T-helper 17 cell (primary cell): ENCODE measurements at places on chromosomes 12 and 14.

DNA sequence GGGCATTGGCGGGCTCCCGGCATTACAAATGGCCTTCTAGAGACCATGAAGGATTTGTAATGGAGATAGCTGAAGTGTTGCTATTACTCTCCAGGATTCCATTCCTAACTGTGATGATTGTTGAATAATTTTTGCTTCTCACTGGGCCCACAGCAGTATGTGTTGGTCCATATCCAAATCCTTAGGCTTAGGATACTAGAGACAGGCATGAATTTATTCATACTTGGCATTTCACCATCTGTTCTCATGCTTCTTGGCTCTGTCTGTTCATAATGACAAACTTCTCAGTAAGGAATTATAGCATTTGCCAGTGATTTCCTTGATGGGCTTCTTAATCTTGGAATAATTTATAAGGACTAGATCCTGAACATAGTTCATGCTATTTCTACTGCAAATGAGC, 832.9 kb downstream of the C12orf50 start:
- DNase-seq, result no peak

DNA sequence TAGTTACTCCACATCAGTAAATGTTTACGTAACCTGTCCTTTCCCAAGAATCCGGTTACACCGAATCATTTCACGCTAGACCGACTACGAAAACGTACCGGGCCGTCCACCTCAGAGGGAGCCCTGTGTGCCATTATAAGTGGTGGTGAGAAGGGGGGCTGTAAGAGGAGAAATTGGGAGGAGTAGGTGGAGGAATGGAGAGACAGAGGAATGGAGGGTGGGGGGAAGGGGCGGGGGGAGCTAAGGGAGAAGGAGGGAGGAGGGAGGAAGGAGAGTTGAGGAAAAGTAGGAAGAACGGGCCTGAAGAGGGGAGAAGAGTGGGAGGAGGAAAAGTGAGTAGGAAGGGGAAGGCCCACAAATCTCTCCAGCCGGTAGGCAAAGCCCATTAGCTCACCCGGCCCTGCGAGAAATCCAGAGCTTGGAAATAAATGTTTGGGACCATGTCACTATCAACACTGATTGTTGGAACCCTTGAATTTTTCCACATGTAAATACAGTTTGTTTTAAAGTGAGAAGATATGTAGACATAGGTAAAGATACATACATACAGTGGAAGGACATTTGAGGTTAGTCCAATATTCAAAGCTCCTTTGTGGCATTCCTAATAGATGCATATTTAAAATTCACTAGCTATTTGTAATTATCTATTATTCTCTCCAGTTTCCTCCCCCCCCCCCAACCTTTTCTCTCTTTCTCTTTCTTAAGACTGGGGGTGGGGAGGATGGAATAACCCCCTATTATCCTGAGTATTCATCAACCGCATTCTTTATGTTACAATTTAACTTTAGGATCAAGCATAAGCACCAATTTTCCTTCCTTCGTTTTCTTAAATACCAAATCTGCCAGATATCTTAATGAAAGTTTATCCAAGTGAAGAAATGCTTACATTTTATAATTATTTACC, 2.1 kb upstream of the FOXG1 start:
- DNase-seq, result no peak

- DNase-seq, result no peak
These were observed 43.6 kb downstream of the SYNE3 start for GRCh38 chr14:95472819-95473251.

DNA sequence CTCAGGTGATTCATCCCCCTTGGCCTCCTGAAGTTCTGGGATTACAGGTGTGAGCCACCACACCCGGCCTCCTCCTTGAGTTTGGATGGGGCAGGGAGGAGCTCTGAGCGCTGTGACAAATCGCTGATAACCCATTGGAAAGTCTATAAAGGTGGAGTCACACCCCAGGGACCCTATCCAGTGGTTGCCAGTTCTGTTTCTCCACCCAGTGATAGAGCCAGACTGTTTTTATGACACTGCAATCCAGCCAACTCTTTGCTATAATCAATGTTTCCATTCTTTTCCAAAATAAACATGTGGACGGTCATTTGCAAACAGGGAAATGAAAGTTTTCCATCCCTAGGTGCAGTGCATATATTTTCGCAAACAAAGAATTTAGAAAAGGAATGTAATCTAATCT, 142.0 kb upstream of the PELI2 start:
- no peak for DNase-seq

DNA sequence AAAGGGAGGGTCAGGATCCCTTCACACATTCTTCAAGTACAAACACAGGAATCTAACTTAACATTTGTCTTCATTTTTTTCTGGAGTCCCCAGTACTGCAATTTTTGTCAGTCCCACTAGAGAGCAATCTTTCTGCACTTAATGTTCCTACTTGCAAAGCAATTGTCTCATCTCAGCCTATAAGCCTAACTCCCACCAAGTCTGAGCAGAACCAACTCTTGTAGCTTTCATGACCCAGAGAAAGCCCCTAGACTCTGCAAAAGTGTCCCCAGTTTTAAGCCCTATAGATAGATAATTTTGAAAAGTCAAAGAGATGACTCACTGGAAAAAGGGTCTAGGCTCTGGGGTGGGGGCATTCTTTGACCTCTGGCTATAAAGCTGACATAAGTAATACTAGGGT, 1.8 kb upstream of the ZBTB39 start:
- DNase-seq, result no peak

GRCh38 chr12:92208613-92209121, 63.0 kb upstream of the BTG1 start:
- DNase-seq, result no peak

- DNase-seq, result no peak
These were observed 148.8 kb downstream of the ZFP36L1 start for GRCh38 chr14:68644101-68644500.

GRCh38 chr12:105205322-105206048, 30.5 kb downstream of the APPL2 start:
- no peak for DNase-seq

GRCh38 chr12:108806346-108806745, 51.0 kb downstream of the SSH1 start:
- DNase-seq, result no peak

DNA sequence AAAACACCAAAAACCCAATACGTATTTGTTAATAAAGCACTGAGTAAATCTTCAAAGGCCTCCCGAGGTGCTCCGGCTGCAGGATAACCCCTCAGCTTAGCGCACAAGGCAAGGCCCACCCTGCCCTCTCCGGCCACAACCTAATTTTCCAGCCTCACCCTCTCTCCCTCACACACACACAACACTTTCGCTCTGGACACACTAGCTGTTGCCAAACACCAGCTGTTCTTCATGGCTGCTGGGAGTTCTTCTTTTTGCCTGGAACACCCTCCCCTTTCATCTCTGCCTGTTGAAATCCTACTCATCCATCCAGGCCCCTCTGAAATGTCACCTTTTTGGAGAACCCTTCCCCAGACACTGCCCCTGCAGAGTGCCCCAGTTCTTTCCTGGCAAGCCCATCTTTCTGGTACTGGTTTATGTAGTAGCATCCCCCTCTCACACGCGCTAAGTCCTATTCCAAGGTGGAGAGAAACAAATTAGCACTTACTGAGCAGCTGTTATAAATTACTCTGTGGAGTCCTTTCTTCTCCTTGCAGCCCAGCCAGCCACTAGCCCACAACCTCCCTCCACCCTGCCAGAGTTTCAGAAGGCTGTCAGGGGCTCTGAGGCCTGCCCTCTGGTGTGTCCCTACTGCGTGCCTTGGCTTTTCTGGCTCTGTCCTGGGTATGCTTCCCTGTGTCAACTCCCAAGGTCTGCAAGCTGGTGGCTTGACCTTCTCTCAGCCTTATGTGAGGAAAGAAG, 805 bp upstream of the CRACR2A start:
- no peak for DNase-seq
